Activated naive CD4-positive, alpha-beta T cell treated with anti-CD3 and anti-CD28 coated beads for 36 hours (primary cell): ENCODE measurements at places on chromosomes 11 and 22. TPM values are rescaled to one million over a fixed set of nuclear protein-coding genes. Genes with fewer than 3 reads are reported as not detected.

- no peak for DNase-seq
Observed at GRCh38 chr11:64659417-64660144, 63.4 kb downstream of the NRXN2 start.

The IGF2 gene
- total RNA-seq, result 0.21 TPM

The PARVG gene
- 67.8 TPM for total RNA-seq

GRCh38 chr11:2382129-2382517 is 5.0 kb downstream of the CD81 start:
- no peak for DNase-seq

The RAPSN gene
- total RNA-seq, result not detected

GRCh38 chr11:92441443-92441726 is 216.8 kb downstream of the FAT3 start:
- DNase-seq, result no peak

DNA sequence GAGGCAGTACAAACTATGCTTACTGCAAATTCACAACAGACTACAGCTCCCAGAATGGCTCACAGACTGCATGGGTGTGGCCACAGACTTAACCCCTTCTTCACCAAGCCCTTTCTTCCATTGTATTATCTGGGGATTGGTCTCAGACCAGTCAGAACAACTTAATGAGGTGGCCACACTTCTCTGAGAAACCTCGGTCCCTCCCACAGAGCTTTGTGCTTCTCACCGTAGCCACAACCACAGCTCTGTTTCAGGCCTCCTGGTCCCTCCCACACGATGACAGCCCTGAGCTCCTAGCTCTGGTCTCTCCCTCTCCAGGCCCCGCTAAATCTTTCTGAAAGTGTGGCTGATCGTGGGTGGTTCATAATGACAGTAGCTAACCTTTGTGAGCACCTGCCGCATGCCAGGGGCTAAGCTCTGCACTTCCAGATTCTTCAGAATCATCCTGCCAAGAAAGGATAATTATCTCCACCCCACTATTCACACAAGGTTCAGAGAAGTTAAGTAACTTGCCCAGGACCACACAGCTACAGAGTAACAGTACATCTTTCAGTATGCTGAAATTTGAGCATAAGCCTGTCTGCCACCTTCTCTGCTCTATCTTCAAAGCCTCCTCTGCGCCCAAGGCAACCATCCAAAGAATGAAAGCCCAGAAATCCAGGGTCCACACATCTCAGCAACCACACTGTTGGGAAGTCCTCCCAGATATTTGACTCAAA is 5.4 kb downstream of the PDE2A start:
- peak; percentile 35 for DNase-seq

DNA sequence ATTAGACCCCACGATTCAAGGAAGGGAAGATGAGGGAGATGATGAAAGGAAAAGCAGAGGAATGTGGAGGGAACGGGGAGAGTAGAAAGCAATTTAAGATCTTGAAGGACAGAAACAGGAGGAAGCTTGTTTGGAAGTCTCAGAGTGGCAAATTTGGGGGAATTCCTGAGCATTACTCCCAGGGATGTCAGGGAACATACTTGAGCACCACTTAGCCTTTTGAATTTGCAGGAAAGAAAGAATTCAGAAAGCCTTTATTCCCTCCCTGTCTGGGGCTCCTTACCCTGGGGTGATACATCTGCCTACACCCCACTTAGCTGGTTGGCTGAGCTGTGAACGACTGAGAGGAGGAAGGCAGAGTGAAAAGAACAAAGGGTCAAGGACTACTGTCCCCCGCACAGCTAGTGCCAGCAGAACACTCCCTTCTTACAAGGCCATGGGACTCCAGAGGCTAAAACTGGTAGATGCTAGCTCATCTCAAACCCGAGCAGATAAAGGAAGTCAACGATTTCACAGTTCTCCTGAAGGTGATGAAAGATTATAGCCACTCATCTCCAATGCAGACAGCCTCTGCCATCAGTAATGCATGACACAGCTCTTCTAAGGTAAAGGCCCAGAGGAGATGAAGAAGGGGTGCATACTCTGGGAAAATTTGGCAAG is 84.0 kb upstream of the AKIP1 start:
- DNase-seq, result no peak

DNA sequence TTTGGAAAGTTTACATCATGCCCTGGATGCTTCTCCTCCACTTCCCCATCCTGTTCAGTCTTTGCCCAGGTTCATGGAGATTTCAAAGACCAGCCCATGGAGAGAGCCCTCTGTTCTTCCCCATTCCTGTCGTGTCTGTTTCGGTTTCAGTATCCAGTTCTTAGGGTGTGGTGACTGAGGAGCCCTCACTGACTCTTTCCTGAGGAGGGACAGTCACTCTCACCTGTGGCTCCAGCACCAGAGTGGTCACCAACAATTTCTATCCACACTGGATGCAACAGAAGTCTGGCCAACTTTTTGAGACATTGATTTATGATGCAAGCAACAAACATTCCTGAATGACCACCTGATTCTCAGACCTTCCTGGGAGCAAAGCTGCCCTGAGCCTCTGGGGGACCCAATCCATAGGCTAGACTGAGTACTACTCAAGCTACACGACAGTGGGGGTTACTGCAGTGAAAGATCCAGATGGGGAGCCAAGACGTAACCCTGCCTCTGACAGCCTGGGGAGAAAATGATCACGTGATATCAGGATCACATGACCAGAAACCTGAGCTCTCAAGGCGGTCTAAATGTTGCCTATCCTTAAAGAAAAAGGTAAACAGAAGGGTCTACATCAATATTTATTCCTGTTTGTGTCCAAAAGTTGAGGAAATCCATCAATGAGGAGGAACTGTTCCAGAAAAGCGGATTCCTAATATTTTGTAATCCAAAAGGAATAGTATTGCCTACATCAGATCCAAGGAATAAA is 76.2 kb upstream of the VPREB1 start:
- no peak for DNase-seq

The SEPTIN5 gene
- 0.47 TPM for total RNA-seq

The NEFH gene
- total RNA-seq, result 3.5 TPM

DNA sequence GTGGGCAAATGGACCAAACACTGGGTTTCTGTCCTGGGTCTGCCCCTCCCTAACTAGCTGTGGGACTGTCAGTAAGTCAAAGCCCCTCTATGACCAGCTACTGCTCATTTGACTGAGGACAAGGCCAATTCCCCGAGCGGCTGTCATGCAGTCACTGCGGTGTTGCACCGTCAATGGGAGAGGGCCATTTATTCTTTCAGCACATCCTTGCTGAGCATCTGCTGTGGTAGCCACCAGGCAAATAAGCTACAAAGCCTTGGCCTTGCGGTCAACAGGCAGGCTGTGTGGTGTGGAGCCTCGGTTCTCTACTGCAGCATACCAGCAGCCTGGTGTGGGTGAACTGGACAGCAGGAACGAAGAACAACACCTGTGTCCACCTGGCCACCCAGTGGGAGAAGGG is 25.8 kb upstream of the SERPIND1 start:
- DNase-seq, result no peak

DNA sequence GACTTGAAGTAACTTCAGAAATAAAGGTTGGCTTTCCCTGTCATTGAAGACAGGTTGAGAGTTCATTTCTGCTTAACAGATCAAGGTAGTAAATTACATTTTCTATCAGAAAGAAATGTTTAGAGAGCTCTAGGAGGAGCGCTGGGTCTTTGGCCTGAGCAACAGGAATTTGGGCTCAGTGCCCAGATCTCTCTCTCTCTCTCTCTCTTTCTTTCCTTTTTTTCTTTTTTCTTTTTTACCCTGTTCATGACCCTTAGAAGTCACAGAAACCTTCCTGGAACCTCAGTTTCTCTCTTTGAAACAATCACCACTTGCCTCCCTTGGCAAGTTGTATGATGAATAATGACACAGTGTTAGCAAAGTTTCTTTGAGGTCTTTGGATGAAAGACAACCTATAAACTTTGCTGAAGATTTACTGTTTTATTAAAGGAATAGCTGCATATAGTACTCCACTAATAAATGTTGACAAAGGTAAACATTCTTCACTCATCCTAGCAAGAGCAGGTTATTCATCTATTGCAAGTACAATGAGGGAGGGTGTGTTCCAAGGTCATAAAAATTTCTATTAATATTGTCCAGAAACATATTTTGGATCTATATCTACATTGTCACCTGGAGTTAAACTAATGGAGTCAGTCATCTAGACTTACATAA is 35.5 kb upstream of the RASSF10 start:
- DNase-seq, result no peak

The ISX gene
- not detected for total RNA-seq

The SAA1 gene
- total RNA-seq, result not detected

The MMP26 gene
- total RNA-seq, result not detected

- no peak for DNase-seq
Observed at GRCh38 chr11:63939397-63939891, 642 bp downstream of the NAA40 start.

The GAL gene
- total RNA-seq, result 3.9 TPM

- peak; percentile 32 for DNase-seq
Observed at GRCh38 chr11:110907629-110908028, 195.4 kb upstream of the ARHGAP20 start.

The FAM89B gene
- total RNA-seq, result 12.8 TPM

The SUSD2 gene
- total RNA-seq, result 0.21 TPM

DNA sequence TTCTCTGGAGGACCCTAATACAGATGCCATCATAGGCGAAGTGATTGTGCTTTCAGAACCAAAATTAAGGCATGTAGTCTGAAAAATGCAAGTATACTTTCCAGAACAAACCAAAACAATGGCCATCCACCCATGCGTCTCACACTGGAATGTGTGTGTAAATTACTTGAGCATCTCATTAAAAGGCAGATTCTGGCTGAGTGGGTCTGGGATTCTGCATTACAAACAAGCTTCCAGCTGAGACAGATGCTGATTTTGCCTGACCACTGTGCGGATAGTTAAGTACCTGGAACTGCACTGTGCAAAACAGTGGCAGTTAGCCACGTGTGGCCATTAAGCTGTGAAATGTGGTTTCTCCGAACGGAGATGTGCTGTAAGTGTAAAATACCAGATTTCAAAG is 26.2 kb downstream of the RRP7A start:
- no peak for DNase-seq

The TRPC6 gene
- not detected for total RNA-seq

The OR5P2 gene
- not detected for total RNA-seq

- DNase-seq, result no peak
Observed at GRCh38 chr11:2731130-2732125, 31.6 kb upstream of the KCNQ1OT1 start.

The RTCB gene
- total RNA-seq, result 84.2 TPM

The FOLR1 gene
- not detected for total RNA-seq

GRCh38 chr22:35301372-35301874 is 1.7 kb downstream of the TOM1 start:
- no peak for DNase-seq

The ENTHD1 gene
- 0.64 TPM for total RNA-seq

GRCh38 chr11:125886997-125887372 is 483 bp upstream of the HYLS1 start:
- no peak for DNase-seq

The C1QTNF5 gene
- total RNA-seq, result not detected

The MIOX gene
- total RNA-seq, result not detected

- DNase-seq, result no peak
Observed at GRCh38 chr22:22452211-22452610, 56.3 kb downstream of the ZNF280B start.

DNA sequence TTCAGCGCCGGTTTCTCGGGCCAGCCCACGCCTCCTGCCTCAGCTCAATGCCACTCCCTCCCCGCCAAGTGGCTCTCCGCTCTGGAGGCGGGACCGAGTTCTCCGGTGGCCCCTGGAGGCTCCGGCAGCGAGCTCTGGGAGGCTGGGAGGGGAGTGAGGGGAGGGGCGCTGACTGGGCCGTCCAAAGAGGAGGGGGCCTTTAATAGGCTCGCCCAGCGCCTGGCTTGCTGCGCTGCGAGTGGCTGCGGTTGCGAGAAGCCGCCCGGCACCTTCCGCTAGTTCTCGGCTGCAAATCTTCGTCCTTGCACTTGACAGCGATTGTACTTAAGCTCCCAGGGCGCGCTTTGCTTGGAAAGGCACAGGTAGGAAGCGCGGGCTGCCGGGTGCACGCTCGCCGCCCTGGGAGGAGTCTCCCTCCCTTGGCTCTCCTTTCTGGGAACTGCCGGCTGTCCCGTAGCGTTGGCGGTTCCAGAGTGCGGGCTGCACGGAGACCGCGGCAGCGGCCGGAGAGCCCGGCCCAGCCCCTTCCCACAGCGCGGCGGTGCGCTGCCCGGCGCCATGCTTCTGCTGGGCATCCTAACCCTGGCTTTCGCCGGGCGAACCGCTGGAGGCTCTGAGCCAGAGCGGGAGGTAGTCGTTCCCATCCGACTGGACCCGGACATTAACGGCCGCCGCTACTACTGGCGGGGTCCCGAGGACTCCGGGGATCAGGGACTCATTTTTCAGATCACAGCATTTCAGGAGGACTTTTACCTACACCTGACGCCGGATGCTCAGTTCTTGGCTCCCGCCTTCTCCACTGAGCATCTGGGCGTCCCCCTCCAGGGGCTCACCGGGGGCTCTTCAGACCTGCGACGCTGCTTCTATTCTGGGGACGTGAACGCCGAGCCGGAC is at the start of gene ADAMTS15:
ADAMTS15 (plus strand) TSS at position 230 of the 894 bp plus-strand sequence; CDS start at position 559, 329 bp downstream.
- DNase-seq, result peak; percentile 39
